ENCODE measurements at places on chromosomes 2 and 18.

GRCh38 chr18:31801078-31801477 lies 40.4 kb upstream of the SLC25A52 start:
- DNase-seq = no peak

DNA sequence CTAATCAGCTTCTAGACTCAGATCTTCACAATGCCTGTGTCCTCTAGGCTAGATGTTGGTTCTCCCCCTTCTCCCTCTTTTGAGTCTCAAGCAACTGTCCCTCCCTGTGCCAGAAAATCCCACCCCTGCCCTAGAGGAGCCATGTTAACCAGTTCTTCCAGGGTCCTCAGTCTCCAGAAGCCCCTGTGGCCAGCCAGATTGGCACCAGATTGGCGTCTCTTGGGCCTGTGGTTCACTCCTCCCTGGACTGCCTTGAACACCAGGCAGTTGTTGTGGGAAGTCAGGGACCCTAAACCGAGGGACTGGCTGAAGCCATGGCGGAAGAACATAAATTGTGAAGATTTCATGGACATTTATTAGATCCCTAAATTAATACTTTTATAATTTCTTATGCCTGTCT lies 36.6 kb downstream of the CYP26B1 start:
- no peak for DNase-seq

DNA sequence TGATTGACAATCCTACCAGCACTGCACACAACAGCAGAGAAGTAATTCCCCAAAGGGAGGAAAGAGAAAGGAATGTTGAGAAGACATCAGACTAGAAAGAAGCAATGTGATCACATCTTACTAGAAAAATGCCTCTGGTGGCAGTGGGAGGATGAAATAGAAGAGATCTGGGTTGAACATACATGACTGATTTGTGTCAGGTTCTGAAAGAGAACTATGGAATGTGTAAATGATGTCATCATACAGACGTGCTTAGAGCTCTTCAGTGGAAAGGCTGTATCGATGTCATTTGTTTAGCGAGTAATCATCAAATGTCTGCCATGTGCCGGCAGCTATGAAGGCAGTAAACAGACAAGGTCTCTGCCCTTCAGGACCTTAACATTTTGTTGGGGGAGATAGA lies 24.9 kb downstream of the GORASP2 start:
- DNase-seq = no peak

- DNase-seq = no peak
Measured at GRCh38 chr18:76102156-76102555, 392.9 kb downstream of the ZNF516 start.

DNA sequence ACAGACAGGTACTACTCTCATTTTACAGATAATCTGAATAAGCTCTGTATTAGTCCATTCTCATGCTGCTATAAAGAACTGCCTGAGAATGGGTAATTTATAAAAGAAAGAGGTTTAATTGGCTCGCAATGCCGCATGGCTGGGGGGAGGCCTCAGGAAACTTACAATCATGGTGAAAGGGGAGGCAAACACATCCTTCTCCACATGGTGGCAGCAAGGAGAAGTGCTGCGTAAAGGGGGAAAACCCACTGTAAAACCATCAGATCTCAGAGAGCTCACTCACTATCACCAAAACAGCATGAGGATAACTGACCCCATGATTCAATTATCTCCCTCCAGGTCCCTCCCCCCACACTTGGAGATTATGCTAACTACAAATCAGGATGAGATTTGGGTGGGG lies 254.4 kb downstream of the KCNE4 start:
- peak; percentile 50 for DNase-seq

DNA sequence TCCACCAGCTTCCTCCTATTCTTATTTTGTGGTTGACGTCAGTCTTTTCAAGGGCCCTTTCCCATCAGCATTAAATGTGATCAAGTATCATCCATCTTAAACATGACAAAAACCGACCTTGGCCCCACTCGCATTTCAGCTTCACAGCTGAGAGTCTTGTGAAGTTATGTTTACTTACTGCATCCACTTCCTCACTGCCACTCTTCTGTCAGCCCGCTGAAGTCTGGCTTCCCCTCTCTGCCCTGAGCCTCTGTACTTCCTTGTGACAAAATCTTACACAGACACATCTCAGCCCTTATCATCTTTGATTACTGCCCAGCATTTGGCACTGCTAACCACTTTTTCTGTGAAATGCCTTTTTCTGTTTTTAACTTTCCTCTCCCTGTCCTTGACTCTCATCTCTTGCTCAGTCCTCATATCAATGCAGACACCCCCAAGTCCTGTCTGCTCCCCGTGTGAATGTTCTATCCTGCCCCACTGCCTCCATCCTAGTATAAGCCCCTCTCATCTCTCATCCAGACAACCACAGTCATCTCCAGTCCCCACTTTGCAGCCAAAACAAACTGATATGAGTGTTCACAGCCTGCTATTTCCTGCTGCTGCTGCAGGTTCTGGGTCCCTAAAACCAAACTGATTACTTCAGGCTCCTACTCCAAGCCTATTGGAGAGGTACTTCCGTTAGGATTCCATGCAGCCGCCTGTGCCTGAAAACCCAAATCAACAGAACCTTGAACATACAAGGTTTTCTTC lies 31.4 kb downstream of the FOSL2 start:
- DNase-seq = no peak

- peak; percentile 18 for DNase-seq
Measured at GRCh38 chr2:64212801-64213321, 68.6 kb upstream of the PELI1 start.

- no peak for DNase-seq
Measured at GRCh38 chr2:177422271-177422670, 29.7 kb downstream of the AGPS start.

- DNase-seq = no peak
Measured at GRCh38 chr2:237873897-237874551, 14.6 kb downstream of the RAMP1 start.

- DNase-seq = no peak
Measured at GRCh38 chr2:210004881-210005280, 2.4 kb downstream of the RPE start.

DNA sequence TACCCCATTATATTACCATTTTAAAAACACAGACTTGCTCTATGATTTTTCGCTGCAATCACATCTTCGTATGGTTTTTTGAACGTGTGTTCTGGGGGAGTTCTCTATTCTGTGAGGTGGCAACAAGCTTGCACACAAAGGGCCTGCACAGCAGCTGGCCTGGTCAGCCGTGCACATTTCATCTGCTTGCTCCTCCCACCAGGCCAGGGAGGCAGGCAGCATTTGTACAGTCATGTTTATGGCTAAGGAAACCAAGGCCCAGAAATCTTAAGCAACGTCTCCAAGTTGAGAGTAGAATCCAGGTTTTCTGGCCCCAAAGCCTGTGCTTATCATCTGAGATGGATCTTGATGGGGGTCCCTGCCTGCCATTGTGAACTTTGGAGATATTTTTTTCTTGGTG lies 106.4 kb upstream of the SMIM21 start:
- no peak for DNase-seq

GRCh38 chr2:105821428-105822125 lies 76.9 kb downstream of the NCK2 start:
- DNase-seq = no peak

DNA sequence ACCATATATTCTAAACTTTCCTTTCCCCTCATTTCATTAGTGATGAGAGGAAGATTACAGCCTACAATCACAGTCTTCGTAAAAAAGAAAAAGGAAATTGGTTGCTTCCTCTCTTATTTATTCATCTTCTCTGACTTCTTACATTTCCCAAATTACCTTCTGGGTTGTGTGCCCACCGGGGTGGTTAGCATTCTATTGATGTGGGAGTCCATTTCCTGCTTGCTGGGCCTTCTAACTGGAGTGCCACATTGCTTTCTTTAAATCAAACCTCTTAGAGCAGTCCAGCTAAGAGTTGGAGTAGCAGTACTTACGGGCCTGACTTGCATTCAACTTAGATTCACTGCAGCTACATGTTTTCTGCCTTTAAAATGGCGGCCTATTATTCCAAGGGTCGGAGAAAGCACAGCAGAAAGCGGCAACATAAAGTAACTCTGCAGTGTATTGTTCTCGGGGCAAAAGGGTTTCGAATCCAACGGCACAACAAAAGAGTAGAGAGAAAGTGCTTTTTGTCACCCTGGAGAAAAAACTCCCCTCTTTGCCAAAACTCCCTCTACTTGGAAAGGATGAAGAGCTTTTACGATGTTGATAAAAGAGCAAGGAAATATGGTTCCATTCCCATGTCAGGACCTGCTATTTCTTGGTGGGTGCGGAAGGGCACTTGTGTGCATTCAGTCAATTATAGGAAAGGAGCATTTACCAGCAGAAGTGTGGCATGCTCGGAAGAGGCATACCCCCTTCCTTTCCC lies 110.6 kb upstream of the DLX2 start:
- DNase-seq = no peak

DNA sequence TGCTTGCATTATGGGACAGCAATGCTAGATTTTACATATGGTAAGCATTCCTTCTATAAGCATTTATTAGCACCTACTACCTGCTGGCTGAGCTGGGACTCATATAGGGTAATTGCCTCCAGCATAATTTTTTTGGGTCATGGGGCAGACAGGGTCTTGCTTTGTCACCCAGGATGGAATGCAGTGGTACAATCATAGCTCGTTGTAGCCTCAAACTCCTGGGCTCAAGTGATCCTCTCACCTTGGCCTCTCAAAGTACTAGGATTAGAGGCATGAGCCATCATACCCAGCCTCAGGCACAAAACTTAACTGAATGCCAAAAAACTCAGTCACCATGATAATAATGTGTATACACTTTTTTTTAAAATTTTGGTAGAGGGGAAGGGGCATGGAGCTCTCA lies 35.3 kb downstream of the TMEM237 start:
- DNase-seq = peak; percentile 98

- no peak for DNase-seq
Measured at GRCh38 chr2:238378230-238379095, 48.3 kb upstream of the ASB1 start.

DNA sequence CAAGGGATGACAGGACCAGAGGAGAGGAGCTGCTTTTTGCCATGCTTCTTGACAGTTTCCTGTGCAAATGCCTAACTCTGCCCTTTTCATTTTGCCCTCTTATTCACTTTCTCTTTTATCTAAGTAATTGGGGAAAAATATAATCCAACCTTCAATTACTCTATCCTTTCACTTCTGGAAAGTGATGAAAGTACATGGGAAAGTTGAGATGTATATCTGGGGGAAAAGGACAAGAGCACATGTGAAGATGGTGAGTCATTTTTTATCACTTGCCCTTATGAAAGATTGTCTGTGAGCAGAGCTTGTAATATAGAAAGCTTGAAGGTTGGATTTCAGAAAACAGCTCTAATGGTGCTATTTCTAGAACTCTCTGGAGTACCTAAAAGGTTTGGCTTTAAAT lies 1070.7 kb downstream of the CNTNAP5 start:
- DNase-seq = no peak

GRCh38 chr2:143150287-143150686 lies 21.1 kb downstream of the ARHGAP15 start:
- no peak for DNase-seq

DNA sequence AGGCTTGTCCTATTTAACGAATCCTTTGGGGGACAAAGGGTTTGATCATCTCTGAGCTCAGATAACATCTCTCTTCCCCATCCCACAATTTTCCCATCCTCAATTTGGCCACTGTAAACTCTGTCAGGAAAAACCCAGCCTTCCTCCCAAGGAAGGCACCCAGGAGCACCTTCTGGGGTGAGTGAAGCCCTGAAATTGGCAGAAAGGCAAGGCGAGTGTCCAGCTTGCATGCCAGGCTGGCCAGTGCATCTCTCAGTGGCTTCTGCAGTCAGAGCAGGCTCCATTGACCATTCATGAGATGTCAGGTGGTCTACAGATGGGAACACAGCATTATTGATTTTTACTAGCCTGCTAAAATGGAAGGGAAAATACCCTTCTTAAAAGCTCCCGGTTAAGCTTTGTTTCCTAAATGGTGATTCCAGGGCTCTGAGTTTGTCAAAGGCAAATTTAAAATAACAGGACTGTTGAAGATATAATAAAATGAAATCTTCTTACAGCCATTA lies 83.2 kb upstream of the BOD1L2 start:
- DNase-seq = no peak

DNA sequence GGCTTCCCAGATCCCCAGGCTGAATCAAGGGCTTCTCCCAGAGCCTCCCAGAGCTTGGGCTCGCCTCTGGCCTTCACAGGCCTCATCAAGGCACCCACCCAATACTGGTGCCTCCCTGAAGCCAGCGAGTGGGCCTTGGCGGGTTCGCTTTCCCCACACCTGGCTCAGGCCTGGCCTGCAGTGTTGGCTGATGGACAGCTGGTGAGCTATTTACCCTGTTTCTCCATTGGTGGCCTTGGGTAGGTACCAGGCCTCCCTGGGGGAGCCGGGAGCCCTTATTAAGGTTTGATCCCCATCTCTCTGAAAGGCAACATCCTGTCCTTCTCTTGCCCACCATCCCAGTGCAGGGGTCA lies 18.2 kb upstream of the DUSP2 start:
- DNase-seq = no peak

- no peak for DNase-seq
Measured at GRCh38 chr2:120161190-120161589, 62.0 kb downstream of the TMEM185B start.

GRCh38 chr2:28668106-28668814 lies 83.4 kb upstream of the PPP1CB start:
- DNase-seq = no peak

Measured in trophoblast cell (in vitro differentiated cells and primary cell).